ENCODE measurements at places on chromosomes 1 and 21.

- no peak for DNase-seq
Observed at GRCh38 chr1:5375481-5375880, 616.7 kb downstream of the NPHP4 start.

GRCh38 chr1:210464519-210465039, 135.9 kb downstream of the HHAT start:
- no peak for DNase-seq

- DNase-seq: no peak
Observed at GRCh38 chr21:42563686-42564085, 50.0 kb downstream of the SLC37A1 start.

DNA sequence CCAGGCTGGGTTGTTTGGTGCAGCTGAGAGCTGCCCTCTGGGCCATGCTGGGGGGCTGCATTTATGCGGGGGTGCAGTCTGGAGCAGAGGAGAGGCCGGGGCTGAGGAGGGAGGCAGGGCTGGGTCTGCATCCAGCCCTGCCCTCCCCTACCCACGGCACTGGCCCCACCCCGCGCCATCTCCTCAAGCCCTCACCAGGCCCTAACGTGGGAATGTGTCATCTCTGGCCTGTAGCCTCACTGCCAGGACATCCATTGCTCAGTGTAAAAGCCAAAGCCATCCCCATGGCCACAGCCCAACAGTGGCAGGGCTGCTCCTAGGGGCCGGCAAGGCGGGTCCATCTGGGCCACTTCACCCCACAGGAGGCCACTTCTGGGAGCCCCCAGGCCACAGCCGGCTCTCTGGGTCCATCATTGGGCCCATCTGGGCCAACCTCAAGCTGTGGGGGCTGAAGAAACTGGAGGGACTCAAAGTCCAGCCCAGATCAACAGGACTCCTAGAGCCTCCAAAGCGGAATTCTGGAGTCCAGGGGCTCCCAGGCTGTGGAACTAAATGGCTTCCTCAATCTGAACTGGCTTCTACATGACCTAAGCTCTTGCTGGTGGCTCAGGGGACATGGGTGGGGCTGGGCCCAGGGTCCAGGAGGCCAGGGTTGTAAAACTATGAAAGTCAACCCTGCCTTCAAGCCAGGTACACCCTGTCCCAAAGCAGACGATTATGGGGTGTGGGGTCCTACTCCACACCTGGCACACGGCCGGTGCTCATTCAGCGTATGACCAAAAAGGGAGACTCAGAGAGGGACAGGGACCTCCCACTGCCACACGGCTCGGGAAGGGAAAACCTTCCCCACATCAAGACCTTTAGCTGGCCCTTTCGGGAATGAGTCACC, 32.6 kb downstream of the RUNX3 start:
- peak; percentile 16 for DNase-seq
